ENCODE measurements at places on chromosomes 12 and 14.

- DNase-seq: no peak
- no peak overlapping the region for H3K4me3 ChIP-seq
- H3K27me3 ChIP-seq: no peaks in the 10 kb centered on the region
- no peaks in the 10 kb centered on the region for H3K4me1 ChIP-seq
Measured at GRCh38 chr12:21001778-21002177, 129.2 kb upstream of the SLCO1B1 start.

- no peak for DNase-seq
- H3K4me1 ChIP-seq: no peaks in the 10 kb centered on the region
- no peak overlapping the region for H3K4me3 ChIP-seq
- no peak overlapping the region for H3K27ac ChIP-seq
Measured at GRCh38 chr14:82447586-82447985, 913.9 kb upstream of the SEL1L start.

GRCh38 chr12:54227376-54227775, 38.6 kb upstream of the SMUG1 start:
- no peaks in the 10 kb centered on the region for H3K27me3 ChIP-seq
- H3K4me1 ChIP-seq: peaks cover 39% of the 10 kb centered on the region
- H3K27ac ChIP-seq: peak overlapping the region; percentile 32
- H3K4me3 ChIP-seq: no peak overlapping the region
- no peak for DNase-seq

DNA sequence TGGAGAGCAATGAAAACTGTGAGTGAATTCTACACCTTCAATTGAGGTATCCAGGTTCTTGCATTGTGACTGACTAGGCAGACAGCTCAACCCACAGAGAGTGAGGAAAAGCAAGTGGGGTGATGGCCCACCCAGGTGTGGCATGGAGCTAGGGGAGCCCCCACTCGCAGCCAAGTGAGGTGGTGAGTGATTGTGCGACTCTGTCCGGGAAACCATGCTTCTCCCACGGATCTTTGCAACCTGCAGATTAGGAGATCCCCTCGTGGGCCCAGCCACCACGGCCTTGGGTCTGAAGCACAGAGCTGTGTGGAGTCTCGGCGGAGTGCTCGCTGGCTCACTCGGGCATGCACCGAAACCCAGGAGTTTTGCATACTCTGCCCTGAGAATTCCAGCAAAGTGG, 120.1 kb downstream of the ALG10 start:
- no peak overlapping the region for H3K4me3 ChIP-seq
- no peaks in the 10 kb centered on the region for H3K36me3 ChIP-seq
- H3K4me1 ChIP-seq: peaks cover 6% of the 10 kb centered on the region
- no peak overlapping the region for H3K27ac ChIP-seq
- H3K27me3 ChIP-seq: no peaks in the 10 kb centered on the region
- no peak for DNase-seq

DNA sequence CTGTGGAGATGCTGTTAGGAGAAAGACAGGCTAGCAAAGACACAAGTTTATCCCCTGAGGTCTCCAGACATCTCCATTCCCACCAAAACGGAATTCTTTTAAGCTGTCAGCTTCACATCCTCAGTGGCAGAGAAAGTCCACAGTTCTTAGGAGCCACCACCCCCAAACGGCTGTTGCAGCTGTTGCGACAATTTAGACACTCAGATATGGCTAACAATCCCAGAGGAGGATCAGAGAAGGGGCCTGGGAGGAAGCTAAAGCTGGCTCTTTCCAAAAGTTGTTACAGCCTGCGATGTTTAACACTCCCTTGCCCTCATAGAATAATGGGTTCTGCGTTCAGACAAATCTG, 1.9 kb upstream of the ATP5MC2 start:
- DNase-seq: no peak
- no peaks in the 10 kb centered on the region for H3K36me3 ChIP-seq
- H3K4me3 ChIP-seq: no peak overlapping the region
- no peak overlapping the region for H3K27ac ChIP-seq

- no peak for DNase-seq
- H3K4me3 ChIP-seq: no peak overlapping the region
- peaks cover 2% of the 10 kb centered on the region for H3K36me3 ChIP-seq
Measured at GRCh38 chr12:117966511-117966910, 2.3 kb downstream of the KSR2 start.

GRCh38 chr12:113240395-113240794, 19.1 kb downstream of the TPCN1 start:
- DNase-seq: no peak
- peak overlapping the region; percentile 42 for H3K27ac ChIP-seq
- peaks cover 79% of the 10 kb centered on the region for H3K36me3 ChIP-seq
- no peak overlapping the region for H3K4me3 ChIP-seq

GRCh38 chr14:56271970-56272369, 153.8 kb downstream of the PELI2 start:
- H3K36me3 ChIP-seq: peaks cover 2% of the 10 kb centered on the region
- H3K27me3 ChIP-seq: no peaks in the 10 kb centered on the region
- no peaks in the 10 kb centered on the region for H3K4me1 ChIP-seq
- H3K27ac ChIP-seq: no peak overlapping the region
- DNase-seq: no peak
- H3K4me3 ChIP-seq: no peak overlapping the region

GRCh38 chr12:24356240-24356804, 406.9 kb upstream of the SOX5 start:
- H3K36me3 ChIP-seq: no peaks in the 10 kb centered on the region
- no peak for DNase-seq
- peaks cover 12% of the 10 kb centered on the region for H3K4me1 ChIP-seq
- no peaks in the 10 kb centered on the region for H3K27me3 ChIP-seq
- no peak overlapping the region for H3K27ac ChIP-seq
- no peak overlapping the region for H3K4me3 ChIP-seq

DNA sequence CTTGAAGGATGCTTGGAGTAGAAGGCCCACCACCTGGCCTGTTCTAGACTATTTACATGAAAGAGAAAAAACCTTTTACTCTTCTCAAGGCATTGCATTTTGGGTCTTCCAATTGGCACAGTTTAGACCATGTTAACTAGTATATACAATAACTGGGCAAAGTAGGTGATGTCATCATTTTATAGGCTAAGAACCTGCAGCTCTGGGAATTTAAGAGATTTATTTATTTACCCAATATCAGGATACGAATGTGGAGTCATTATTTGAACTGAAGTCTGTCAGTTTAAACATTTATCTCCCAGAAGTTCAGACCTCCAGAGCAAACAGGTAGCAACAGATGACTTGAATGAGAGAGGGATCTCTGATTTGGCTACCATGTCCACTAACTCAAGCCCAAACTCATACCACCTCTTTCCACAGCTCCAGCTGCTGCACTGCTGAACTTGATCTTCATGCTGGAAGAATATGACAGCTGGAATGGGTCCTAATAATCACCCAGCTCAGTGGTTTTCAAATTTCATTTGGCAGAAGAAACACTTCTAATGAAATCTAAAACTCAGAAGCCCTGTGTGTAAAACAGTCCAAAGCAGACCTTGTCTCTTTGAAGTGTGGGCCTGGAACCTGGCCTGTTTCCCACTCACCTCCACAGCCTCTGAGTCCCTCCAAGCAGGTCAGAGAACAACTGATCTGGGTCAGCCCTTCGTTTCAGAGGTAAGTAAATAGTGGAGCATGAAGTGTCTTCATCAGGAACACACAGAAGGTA, 179.2 kb downstream of the EMP1 start:
- no peaks in the 10 kb centered on the region for H3K36me3 ChIP-seq
- no peaks in the 10 kb centered on the region for H3K4me1 ChIP-seq
- H3K27ac ChIP-seq: no peak overlapping the region
- no peak for DNase-seq
- H3K4me3 ChIP-seq: no peak overlapping the region
- peaks cover 12% of the 10 kb centered on the region for H3K27me3 ChIP-seq

DNA sequence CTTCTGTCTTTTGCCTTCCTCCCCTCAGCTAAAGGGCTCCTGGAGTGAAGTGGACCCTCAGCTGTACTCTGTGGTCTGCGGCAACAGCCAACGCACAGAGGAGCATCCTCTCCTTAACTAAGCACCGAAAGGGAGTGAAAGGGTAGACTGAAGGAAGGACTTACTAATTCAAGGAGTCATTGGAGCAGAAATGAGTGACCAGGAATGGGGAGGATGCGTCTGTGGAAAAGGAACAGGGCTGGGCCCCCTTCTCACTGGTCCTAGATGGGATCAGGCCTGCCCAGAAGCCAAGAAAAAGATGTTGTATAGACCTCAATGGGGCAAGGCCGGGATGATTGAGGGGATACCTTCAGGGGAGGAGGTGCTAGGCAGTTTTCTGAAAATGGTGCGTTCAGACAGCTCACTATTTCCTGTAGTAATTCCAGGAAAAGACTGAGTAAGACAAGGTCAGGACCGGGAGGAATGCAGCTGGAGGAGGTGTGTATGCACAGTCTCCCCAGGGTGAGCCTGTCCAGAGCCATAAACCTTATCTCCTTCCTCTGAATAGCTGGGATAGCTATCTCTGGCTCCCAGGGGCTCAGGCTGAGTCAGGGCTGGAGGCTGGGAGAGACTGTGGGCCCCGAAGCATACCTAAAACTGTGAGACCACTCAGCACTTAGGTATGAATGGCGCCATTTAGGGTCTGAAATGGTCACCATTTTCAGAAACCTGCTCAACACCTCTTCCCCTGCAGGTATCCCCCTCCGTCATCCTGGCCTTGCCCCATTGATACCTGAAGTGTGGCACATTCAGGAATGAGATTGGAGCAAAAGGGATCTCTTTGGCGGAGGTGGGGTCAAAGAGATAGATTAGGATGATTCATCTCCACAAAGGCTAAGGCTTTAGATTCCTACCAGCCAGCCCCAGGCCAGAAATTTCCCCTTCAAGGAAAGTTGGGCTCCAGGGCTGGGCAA, 20.2 kb upstream of the KRT8 start:
- no peak overlapping the region for H3K4me3 ChIP-seq
- H3K27me3 ChIP-seq: peaks cover 31% of the 10 kb centered on the region
- H3K36me3 ChIP-seq: no peaks in the 10 kb centered on the region
- no peak overlapping the region for H3K27ac ChIP-seq
- H3K4me1 ChIP-seq: no peaks in the 10 kb centered on the region

GRCh38 chr12:24881227-24881626, 67.7 kb downstream of the BCAT1 start:
- H3K4me1 ChIP-seq: no peaks in the 10 kb centered on the region
- no peak for DNase-seq
- peaks cover 4% of the 10 kb centered on the region for H3K36me3 ChIP-seq
- no peaks in the 10 kb centered on the region for H3K27me3 ChIP-seq
- H3K4me3 ChIP-seq: no peak overlapping the region
- H3K27ac ChIP-seq: no peak overlapping the region

DNA sequence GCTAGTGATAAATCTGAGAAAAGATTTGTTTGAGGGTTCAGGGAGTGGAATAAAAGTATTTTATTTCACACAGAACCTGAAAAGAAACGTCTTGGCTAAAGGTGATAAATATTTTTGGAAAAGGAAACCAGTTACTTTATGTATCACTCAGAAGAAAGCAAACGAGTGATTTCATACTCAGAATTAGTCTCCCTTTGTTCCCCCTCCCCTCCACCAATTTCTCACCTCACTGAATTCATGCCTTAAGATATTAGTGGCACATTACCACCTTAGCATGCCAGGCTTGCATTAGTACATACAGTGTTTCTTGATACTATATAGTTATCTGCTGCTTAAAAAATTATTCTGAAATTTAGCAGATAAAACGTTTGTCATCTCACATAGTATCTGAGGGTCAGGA, 28.2 kb downstream of the G2E3 start:
- H3K27ac ChIP-seq: no peak overlapping the region

DNA sequence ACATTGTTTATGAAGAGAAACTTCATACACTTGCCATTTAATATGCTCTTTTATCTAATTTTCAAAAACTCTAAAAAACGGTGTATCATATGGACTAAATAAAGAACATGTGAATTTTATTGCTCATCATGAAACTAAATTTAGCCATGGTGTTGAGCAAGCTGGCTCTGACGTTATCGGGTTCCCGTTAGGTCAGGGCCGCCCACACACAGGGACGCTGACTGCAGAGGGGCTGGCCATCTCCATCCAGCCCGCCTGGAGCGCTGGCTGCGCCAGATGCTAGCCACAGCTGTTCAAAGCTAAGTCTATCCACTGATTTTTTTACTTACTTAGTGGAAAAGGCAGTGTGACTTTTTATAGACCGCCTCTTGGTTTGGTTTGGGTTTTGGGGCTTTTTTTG, 36.5 kb upstream of the DYNC1H1 start:
- H3K27me3 ChIP-seq: no peaks in the 10 kb centered on the region
- H3K27ac ChIP-seq: peak overlapping the region; percentile 51
- no peak for DNase-seq
- no peak overlapping the region for H3K4me3 ChIP-seq
- peaks cover 6% of the 10 kb centered on the region for H3K36me3 ChIP-seq

DNA sequence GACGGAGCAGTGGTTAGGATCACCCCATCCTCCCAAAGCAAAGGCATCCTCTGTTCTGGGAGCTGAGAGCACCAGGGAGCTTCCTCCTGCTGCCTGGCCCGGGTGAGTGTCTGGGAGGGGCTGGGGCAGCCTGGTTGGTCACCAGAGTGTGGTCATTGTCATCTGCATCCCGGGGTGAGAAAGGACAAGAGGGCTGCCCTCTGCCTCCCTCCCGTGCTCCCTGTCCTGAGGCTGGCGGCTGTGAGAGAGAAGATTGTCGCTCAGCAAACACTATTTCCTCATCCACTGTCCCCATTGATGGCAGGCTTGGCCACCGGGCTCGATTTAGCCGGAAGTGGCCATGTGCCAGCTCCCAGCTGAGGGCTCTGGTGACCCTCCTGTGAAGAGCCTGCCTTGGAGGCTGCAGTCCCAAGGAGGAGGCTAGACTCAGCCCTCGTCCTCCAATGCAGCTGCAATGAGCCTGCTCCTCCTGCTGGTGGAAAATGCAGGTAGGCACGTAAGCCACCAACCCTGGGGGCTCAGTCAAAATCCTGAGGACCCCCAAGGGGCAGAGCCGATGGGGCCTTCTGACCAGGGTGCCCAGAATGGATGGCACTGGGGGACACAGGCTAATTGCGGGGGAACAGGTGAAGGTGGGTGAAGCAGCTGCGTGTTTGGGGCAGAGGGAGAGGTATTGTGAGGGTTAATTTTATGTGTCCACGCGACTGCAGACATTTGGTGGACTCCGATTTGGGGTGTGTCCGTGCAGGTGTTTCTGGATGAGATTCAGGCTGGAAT, 155.7 kb downstream of the KIF26A start:
- no peaks in the 10 kb centered on the region for H3K4me1 ChIP-seq
- H3K4me3 ChIP-seq: no peak overlapping the region
- no peaks in the 10 kb centered on the region for H3K36me3 ChIP-seq
- no peak overlapping the region for H3K27ac ChIP-seq

All from stimulated activated naive B cell treated with anti-CD40 and anti-IgM and Interleukin-4, amounts not matched to agents 10 μg/mL and 1 μg/mL and 100 μg/mL, for 72 hours (primary cell).